ENCODE measurements at places on chromosomes 2 and 18.

DNA sequence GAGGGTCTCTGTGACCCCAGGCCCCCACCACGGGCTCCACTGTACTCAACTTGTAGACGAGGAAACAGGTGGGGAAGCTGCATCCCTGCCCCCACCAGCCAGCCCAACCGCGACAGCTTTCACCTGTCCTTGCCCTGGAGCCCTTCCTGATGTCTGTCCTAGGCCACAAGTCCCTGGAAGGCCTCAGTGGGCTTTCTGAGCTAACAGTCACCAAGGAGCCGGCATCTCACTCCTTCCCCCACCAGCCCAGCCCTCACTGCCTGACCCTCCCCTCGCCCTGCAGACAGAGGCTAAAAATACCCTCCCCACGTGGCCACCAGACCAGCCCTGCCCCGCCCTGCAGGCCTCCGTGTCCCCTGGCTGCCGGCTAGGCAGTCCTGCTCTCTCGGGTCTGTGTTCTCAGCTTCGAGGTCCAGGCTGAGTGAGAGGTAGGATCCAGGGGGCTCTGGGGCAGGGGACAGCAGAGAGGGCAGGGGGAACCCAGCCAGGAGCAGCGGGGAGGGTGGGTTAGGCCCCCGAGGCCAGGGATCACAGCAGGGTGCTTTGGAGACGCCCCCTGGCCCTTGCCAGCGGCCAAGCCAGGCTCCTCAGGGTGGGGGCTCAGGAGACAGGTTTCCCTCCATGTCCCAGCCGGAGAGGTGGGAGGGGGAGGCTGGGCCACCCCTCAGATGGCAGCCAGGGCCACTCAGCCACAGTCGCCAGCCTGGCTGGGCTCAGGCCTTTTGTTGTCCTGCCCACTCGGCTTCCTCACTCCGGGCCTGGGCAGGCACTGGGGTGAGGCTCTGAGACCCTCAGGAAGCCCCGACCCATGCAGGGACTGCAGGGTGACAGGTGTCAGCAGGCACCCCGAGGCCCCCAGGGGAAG, at the start of gene KLHL30:
KLHL30 (plus strand) TSS at position 338 of the 865 bp plus-strand sequence. CDS start 2,087 bp downstream, outside the sequence.
- DNase-seq: no peak

DNA sequence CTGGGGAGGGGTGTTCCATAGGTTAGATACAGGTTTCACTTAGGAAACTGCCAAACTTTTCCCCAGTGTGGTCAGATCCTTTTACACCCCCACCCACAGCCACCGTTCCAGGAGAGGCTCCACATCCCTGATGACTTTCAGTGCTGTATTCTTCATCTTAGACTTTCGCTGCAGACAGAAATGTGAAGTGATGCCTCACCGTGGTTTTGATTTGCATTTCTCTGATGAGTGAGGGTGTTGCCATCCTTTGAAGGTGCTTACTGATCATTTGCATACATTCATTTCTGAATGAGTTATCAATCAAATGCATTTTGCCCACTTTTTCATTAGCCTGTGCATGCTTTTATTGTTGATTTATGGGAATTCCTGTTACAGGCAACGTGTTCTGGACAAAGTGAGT, 14.9 kb downstream of the COPS9 start:
- no peak for DNase-seq

DNA sequence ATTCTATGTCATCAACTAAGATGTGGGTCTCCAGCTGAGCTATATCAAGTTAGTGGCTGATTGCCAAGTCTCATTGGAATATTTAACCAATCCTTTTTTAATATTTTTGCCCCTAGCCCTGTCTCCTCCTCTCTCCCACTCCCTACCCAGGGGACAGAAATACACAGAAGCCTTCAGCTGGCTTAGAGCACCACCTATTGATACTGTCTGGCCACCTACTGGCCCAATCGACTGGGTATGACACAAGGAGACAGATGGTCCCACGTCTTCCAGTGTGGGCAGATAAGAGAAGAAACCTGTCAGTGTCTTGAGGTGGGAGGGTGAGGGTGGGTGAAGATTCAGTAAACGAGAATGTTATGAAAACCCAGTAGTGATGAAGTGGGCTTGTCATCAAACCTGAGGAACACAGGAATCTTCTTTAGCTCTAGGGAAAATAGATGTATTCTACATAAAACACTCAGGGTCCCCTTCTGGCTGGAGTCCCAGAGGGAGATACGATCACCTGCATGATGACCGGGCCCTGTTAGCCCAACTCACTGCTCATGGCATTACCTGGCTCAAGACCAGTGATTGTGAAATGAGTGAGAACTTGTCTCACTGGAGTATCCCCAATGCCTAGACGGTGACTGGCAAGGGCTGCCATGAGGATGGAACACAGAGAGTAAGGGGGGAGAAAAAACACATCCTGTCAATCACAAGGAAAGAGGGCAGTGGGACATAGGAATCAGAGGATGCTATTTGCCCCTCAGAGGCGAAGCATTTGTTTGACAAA, 26.7 kb downstream of the POLR1A start:
- no peak for DNase-seq

GRCh38 chr18:77161961-77162360, 29.4 kb upstream of the MBP start:
- DNase-seq: no peak

DNA sequence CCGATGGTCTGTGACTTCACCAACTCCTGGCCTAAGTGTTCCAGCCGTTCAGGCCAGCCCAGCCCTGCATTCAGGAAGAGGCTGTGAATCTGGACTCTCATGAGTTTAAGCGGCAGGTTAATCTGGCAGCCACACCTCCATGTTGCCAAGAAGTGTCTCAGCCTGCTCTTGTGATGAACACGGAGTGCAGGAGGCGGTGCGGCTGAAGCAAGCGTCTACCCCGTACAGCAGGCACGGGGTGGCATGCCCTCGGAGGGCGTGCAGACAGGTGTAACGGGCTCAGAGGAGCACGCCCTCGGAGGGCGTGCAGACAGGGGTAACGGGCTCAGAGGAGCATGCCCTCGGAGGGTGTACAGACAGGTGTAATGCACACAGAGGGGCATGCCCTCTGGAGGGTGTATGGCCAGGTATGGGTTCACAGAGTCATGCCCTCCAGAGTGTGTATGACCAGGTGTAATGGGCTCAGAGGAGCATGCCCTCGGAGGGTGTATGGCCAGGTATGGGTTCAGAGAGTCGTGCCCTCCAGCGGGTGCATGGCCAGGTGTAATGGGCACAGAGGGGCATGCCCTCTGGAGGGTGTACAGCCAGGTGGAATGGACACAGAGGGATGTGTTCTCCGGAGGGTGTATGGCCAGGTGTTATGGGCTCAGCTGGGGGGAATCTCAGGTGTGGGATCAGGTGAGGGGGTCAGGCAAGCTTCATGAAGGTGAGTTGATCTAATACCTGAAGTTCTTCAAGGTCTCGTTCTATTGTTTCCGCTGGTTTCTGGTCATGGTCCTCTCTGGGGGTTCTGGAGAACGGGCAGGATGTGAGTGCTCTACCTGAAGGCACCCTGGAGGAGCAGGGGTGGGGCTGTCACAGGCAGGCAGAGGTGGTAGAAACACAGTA, 22.6 kb downstream of the CROCC2 start:
- no peak for DNase-seq

- no peak for DNase-seq
These were observed 297.6 kb downstream of the PARD3B start for GRCh38 chr2:204842661-204843485.

DNA sequence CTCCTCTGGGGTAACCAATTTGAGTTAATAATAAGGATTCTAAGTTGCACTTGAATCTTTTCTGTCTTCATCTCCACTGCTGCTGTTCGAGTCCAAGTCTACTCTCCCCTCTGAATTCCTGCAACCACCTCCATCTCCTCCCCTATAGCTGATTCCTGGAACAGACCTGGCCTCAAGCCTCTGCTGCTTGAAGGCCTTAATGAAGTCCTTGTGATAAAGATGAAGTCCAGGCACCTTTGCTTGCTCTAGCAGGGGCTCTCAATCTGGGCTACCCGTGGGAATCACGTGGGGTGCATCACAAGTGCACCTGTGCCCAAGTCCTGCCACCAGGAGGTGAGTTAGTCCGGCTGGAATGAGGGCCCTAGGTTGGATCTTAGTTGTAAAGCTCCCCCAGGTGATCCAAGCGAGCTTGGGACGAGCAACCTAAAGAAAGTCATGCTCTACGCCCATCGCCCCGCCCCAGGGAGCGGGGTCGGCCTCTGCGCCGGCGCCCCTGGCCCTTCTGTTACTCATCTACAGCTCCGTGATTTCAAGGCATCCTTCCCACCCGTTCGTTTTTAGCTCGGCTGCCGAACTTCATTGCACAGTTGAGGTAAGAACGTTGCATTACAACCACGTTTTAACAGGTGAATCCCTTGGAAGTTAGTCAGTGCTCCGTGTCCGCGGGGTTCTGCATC, 905 bp upstream of the IAH1 start:
- DNase-seq: no peak

GRCh38 chr2:217049422-217049821, 189.6 kb upstream of the TNP1 start:
- DNase-seq: no peak

DNA sequence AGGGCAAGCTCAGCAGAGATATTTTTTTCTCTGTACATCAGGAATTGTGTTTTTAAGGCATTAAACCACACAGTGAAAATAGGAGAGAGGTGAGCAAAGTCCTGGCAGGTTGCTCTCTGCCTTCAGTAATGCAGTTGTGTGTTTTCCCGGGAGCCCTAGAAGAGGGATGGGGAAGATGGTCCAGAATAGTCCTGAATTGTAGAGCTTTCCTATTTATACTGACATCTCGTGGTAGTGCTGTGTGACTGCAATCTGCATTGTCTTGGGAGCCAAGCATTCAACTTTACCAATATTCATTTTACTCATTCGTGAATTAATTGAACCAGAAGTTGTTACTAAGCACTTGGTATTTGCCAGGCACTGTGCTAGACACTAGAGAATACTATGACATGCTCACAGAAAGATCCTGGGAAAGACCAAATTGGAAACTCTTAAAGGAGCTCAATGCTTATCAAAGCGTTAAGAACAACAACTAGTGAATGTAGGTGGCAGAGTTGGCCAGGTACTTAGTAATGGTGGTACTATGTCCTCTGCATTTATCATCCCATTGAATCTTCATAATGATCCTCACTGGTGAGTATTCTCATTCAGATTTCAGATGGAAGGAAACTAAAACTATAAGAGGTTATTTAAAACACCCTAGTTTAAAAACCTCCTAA, 214.6 kb downstream of the TRIB2 start:
- peak; percentile 22 for DNase-seq

- no peak for DNase-seq
These were observed 162.6 kb downstream of the QPCT start for GRCh38 chr2:37507051-37507410.

DNA sequence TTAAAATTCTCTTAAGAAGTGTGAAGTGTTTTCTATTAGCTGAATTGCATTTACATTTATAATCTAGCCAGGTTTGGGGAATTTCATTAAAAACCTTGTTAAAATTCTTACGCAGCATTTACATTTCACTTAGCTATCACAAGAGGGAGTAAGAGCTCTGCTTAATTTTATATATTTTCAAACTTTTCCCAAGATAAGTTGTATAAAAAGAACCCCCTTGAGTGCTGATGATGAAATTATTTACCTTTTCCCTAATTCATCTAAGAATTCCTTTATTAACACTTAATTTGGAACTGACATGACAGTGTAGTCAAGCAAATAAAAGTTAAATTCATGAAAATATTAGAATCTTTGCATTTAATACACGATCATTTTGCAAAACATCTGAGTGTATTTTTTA, 54.2 kb upstream of the ZSWIM2 start:
- DNase-seq: no peak

DNA sequence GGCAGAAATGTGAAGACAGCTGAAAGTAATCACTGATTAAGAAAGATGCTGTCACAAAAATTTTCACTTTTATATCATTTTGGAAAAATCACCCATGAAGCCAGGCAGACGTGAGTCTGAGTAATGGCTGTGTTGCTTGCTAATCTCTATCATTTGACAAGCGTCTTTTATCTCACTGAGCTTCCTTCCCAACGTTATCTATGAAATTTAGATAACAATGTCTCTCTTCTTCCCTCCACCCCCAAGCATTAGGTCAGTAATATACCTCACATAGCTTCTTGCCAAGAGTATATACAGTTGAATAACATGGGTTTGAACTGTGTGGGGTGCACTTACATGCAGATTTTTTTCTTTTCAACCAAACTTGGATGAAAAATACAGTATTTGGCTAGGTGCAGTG, 388.6 kb upstream of the NRXN1 start:
- DNase-seq: no peak

- no peak for DNase-seq
These were observed 332.0 kb upstream of the RAB12 start for GRCh38 chr18:8277270-8277669.

- no peak for DNase-seq
These were observed 281.8 kb upstream of the TCF4 start for GRCh38 chr18:55869556-55870501.

- no peak for DNase-seq
These were observed 62.8 kb downstream of the SMIM21 start for GRCh38 chr18:75364512-75365253.

DNA sequence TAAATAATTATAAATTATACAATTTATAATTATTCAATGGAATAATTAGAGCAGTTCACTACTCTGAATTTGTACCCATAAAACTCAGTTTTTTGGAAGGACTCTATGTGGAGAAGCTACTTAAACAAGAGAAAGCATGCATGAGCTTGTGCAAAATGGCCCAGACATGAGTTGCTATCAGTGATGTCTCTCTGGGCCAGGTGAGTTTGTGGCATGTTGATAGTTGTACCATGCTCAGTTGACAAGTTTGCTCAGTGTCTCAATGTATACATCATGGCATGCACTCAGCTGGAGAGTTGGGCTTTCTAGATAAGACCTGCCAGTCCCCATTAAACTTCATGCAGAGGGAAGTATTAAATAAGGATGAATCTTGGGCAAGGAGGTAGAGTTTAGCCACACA, 153.8 kb upstream of the TACR1 start:
- no peak for DNase-seq

DNA sequence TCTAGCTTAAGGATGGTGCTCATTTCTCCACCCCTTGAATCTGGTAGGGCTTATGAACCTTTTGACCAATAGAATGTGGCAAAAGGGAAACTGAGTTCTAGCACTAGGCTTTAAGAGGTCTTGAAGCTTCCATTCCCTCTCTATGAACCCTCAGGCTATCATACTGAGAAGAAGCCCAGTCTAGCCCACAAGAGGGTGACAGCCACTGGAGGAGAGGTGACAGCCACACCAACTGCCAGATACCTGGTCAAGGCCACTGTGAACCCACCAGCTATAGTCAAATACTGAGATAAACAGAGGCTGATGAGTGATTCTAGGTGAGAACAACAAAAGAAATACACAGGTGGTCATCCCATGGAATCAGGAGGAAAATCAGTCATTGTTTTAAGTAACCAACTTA, 37.6 kb downstream of the NCKAP5 start:
- no peak for DNase-seq

GRCh38 chr2:171178993-171179392, 18.3 kb upstream of the TLK1 start:
- DNase-seq: no peak
